ENCODE measurements at places on chromosomes 2 and 18. TPM values are rescaled to one million over a fixed set of nuclear protein-coding genes. Genes with fewer than 3 reads are reported as not detected.

- DNase-seq, result no peak
Measured at GRCh38 chr2:240851078-240851991, 17.3 kb upstream of the AGXT start.

- DNase-seq, result no peak
Measured at GRCh38 chr2:160394153-160394552, 99.5 kb downstream of the RBMS1 start.

The SERPINB3 gene
- total RNA-seq, result 464 TPM

DNA sequence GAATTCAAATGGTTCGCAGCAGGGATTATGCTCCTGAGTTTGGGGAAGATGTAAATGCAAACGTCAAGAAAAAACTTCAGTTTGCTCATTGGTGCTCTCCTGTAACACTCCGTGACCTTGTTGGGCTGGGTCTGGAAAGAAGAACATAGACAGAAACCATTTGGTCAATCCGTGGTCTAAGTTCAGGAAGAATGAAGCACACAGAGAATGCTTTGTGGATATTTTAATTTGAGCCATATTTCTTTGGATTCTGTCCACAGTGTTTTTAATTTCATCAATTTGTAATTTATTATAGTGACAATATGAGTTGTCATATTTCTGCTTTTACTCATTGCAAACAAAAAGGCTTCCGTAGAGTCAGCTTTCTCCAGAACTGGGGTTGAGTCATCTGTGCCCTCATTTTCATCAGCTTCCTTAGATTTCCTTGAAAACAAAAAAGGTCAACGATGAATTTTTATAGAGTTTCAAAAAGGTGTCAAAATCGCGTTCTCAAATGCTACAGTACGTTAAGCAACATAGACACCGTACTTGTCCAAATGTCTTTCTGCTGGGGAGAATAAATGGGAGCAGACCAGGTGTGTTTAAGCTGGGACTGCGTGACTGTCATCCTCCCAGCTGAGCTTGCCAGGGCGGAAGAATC lies 606.4 kb downstream of the RNF144A start:
- DNase-seq, result no peak

DNA sequence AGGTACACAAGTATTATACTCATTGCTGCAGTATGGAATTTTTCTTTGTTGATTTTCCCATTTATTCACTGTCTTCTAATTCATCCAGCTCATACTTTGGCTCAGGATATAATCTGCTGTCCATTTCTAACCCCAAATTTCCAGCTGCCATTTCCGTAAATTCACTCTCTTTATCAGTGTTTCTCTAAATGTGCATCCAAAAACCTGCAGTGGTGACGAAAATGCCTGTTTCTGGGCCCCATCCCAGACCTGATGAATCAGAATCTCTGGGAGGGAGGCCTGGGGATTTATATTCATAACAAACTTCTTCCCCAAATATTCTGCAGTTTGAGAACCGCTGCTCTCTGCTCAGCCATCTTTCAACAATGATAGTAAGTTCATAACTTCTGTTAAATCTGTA lies 86.6 kb downstream of the VWC2L start:
- DNase-seq, result no peak

The WNT6 gene
- total RNA-seq, result 2.0 TPM
